ENCODE measurements at places on chromosomes 4 and X.
A peak's percentile ranks its signal among the peaks of the same experiment; 100 is the strongest.

DNA sequence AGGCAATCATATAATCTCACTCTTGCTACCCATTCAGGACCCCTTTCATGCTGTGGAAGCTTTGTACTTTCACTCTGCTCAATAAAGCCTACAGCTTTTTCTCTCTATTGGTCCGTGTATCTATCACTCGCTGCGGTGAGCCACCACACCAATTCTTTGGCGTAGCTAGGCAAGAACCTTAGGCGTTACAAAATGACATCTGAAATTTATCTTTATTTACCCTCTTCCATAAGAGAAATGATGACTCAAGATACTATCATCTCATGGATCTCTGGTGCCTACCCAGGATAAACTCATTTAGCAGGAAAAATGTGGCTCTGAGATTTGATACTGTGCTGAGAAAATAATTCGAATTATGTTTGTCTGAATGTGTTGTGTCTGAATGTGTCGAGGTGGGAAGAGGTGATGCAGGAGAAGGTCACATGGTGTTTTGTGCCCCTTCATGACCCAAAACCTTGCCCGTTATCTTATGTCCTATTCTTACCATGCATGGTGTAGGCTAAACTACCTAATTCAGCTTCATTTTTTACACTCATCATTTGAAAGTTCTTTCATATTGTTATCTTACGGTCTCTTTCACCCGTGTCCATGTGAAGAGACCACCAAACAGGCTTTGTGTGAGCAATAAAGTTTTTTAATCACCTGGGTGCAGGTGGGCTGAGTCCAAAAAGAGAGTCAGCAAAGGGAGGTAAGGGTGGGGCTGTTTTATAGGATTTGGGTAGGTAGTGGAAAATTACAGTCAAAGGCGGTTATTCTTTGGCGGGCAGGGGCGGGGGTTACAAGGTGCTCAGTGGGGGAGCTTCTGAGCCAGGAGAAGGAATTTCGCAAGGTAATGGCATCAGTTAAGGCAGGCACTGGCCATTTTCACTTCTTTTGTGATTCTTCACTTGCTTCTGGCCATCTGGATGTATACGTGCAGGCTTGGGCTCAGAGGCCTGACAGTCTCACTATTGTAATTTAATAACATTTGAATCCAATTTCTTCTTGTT lies 41.6 kb upstream of the GIMD1 start:
- no peak for DNase-seq

DNA sequence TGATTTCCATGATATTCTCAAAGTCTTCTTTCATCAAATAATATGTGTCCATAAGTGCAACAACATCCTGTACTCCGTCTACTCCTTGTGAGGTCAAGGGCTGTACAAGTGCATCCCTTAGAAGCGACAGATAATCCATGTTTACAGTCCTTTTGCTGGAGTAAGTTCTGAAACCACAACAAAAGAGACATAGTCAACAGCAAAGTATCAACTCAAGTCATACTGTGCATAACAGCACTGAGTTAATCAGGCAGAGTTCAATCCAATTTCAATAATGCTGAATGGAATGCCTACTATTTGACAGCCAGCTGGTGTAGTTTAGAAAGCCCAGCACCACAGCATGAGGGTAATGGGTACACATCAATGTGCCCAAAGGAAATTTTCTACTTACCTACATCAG lies 74.5 kb downstream of the RFC1 start:
- no peak for DNase-seq

DNA sequence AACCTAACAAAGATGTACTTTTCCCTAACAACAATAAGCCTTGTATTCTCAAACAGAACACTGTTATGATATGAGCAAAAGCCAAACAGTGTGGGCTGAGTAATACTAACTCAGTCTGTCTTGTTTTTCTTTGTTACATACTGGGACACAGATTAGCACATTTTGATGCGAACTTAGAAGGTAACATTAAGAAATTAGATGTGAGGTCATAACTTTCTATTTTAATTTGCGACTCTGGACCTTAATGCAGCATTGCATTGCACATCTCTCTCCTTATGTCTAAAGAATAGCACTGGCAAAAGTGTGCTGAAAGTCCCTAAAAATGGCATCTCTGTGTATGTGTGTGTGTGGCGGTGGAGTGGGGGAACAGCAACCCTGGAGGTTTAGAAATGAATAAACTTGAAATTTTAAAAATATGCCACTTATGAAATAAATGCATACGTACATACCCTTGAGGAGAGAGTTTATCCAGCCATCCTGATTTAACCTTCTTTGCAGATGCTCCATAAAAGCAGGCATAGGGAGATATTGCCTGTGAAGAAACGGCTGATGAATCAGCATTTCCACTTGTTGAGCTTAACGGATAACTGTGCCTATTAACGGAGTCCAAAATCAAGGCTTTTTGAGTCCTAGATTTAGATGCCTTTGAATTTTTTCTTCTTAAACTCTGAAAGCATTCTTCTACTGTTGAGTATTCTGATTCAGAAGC lies 34.2 kb downstream of the ARAP2 start:
- no peak for DNase-seq

DNA sequence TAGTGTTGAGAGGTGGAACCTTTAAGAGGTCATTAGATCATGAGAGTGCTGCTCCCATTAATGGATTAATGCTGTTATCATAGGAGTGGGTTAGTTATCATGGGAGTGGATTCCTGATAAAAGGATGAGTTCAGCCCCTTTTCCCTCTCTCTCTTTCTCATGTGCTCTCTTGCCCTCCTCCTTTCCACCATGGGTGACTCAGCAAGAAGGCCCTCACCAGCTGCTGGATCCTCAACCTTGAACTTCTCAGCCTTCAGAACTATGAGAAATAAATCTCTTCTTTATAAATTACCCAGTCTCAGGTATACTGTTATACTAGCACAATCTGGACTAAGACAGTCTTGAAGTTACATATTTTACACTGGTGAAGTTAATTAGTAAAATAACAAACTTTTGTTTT lies 10.0 kb upstream of the CDKL5 start:
- no peak for DNase-seq

DNA sequence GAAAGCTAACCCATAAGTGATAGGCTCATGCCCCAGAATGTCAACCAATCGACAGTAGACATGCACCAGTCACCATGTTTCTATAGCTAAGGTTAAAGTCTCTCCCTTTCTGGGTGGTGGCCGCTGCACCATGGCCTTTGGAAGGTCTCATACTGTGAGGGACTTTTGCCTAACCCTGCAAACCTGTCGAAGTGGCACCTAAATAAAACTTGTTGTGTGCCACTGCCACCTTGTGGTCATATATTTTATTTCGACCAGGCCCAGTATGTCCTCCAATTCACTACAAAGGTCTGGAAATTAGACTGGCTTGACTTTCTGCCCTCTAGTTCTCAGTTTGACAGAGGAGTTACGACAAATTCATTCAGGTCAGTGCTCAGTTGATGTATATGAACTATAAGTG lies 163.1 kb downstream of the SMARCA1 start:
- DNase-seq = peak; percentile 36

- peak; percentile 59 for DNase-seq
Measured at GRCh38 chr4:95982516-95982915, 142.6 kb downstream of the PDHA2 start.

- peak; percentile 80 for DNase-seq
Measured at GRCh38 chr4:159446266-159446976, 343.5 kb downstream of the RAPGEF2 start.

DNA sequence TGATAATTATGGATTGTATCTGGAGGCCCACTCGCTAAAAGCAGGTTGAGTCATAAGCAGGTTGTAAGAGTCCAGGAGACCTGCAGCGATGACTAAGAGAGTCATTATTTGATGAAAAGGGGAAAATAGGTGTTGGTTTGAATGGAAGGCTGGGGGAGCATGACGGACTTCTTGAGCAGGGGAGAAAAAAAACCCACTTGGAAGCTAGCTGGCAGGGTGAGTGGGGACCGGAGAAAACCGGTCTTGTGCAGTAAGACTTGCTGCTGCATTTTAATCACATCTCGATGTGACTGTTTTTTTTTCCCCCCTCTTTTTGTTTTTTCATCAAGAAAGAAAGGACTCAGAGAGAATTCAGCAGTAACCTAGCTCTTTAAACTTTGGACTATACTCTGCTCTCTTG lies 90.0 kb downstream of the IGSF1 start:
- no peak for DNase-seq

DNA sequence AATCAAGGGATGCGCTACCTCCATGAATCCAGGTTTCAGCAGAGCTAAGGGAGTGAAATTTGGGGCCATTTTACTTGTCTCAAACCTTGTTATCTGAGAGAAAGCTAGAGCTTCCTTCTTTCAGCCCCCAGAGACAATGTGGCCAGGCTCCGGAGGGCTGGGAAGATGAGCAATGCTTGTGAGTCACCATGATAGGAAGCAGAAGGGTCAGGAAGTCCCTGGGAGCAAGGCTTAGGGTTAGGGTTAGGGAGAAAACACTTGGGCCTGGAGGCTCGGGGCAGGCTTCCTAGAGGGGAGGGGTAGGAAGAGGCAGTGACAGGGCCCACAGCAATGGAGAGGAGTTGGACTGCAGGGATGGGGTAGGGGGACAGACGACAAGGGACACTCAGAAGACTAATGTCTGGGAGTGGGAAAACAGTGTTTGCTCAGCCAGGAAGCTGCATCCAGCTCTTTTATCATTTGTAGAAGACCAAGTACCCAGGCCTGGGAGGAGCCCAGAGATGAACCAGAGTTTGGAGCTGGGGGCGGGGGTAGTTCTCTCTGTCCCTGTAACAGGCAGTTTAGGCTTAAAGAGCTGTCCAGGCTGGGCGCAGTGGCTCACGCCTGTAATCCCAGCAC lies 16.4 kb upstream of the PORCN start:
- DNase-seq = no peak

GRCh38 chrX:37509349-37509748 lies 62.1 kb upstream of the LANCL3 start:
- DNase-seq = peak; percentile 2

- no peak for DNase-seq
Measured at GRCh38 chr4:168503652-168504362, 7.0 kb downstream of the PALLD start.

- peak; percentile 85 for DNase-seq
Measured at GRCh38 chrX:1657367-1658070, 42.7 kb downstream of the ASMT start.

GRCh38 chr4:7156761-7157488 lies 35.4 kb upstream of the SORCS2 start:
- no peak for DNase-seq

- DNase-seq = peak; percentile 86
Measured at GRCh38 chr4:21768349-21769310, 179.9 kb downstream of the KCNIP4 start.

GRCh38 chrX:13090027-13090338 lies 45.6 kb upstream of the FAM9C start:
- DNase-seq = no peak

- DNase-seq = peak; percentile 25
Measured at GRCh38 chrX:151902813-151903591, 9.7 kb upstream of the MAGEA4 start.

GRCh38 chr4:177441061-177441802 lies 1.0 kb downstream of the AGA start:
- DNase-seq = no peak

DNA sequence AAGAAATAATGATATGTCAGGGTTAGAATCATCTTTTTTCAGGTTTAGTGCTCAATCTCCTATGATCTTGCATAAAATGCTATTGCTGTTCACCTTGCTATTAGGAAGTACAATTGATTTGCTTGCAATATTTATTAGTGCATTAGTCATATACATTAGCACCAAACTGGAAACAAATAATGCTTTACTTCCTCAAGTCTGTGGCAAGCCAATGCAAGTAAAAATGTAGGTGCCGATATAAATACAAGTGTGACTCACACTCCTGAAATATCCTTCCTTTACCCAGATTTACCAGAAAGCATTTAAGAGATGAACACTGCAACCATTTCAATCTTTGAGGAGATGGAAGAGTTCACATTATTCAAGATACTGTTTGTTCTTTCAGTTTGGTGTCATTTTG lies 1487.7 kb upstream of the ADGRL3 start:
- DNase-seq = no peak

DNA sequence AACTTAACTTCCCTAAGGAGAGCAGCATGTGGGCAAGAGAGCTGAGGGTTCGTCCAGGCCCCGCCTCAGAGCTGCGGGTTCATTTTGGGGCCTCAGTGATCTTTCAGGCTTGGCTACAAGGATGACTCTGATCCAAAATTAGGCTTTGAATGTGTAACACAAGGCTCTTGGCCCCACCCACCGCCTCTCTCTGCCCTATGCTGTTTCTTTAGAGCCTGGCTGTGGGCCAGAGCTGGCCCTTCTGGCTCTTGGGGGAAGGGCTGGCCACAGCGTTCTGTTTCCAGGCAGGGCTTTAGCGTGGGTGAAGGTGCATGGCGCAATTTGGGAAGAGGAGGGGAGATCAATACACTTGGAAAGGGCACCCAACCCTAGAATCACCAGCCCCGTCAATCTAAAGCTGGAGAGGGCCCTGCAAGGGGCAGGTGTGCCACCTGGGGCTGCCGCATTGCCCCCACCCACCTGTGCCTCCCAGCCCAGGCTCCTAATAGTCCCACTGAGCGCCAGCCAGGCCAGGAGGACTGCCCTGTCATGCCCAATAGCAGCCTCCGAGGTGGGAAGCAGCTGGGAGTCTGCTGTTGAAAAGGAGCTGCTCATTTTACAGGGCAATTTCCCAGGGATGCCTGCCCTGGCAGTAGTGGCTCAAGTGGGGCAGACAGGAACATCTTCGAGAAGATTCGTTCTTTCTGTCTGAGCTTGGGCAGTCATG lies 84.5 kb upstream of the MAML3 start:
- DNase-seq = peak; percentile 65

DNA sequence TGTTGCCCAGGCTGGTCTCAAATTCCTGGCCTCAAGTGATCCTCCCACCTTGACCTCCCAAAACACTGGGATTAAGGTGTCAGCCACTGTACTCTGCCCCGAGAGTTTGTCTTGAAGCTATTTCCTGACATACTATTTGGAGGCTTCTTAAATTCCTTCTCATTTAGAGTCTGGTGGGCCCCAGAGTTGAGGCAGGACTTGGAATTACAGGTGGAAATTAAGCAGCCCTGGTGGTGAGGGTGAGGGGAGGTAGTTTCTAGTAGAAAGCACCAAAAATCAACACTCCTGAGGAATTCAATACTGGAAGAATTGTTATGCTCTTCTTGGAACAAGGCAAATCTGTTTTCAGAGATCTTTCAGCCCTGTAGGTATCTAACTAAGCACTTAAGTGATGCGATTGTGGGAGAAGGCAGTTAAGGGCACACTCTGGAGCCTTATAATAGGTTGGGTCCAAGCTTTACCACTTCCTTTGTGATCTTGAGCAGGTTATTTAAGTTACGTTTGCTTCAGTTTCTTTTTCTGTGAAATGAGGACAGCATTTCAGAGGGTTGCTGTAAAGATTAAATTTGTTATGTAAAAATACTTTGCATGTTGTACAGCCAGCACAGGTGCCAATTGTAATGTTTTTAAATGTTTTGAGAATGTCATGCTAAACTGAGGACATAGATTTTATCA lies 200.7 kb downstream of the SOWAHB start:
- no peak for DNase-seq

DNA sequence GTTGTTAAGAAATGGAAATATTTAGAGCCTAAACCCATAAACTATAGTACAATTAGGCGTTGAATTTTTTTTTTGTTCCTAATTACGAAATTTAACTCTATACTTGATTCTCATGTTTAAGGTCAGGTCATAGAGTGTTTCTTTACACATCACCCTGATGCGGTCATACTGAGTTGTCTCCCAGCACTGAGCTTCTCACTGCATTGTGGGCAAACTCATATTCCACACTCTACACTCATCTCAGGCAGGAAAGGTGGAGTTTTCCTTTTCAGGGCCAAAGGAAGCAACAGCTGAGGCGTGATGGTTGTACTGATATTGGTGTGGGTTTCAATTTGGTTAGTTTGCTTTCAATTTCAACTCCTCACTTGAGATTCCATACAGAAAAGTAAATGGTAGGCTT lies 75.4 kb downstream of the FAT4 start:
- no peak for DNase-seq

- DNase-seq = peak; percentile 38
Measured at GRCh38 chr4:183658362-183659028, 490 bp downstream of the RWDD4 start.
